Left renal cortex interstitium (tissue), 4 donors: ENCODE measurements at places on chromosomes 1 and 21. TPM values are rescaled to one million over a fixed set of nuclear protein-coding genes. Genes with fewer than 3 reads are reported as not detected.

DNA sequence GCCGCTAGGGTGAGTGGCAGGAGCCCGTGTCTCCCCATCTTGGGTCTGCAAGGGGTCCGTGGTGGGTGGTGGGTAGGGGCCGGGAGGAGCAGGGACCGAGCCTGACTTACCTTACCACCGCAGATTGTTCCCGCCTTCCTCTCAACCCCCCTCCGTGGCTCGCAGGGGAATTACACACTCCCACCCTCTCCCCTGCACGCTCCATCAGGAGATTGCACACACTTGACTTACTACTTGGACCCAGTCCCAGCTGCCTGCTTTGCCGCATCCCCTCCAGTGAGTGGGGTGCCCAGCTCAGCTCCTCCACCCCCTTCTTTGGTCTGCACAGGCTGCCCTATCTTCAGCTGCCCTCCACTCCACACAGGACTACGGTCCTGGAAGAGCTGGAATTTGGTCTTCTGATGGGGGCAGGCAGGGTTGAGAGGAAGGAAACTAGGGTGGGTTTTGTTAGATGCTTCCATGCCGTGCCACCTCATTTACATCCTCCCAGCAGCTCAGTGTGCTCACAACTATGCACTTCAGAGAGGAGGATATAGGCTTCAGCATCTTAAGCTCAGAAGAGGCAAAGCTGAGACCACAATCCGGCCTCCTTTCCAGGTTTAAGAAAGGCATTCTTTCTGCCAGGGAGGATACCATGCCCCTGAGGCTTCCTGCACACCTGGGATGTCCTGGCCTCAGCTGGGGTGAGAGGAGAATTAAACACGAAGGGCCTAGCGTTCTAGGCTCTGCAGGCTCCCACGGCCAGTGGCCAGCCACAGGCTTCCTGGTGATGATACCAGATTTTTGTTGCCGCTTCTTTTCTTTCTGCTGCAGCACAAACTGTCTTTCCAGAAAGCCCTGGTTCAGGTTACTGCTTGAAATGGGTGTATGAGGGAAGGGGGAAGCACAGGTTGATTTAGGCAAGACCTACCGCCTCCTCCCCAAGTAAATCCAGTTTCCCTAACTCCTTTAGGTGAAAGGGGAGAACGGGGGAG lies 2.3 kb downstream of the KCNC4 start:
- DNase-seq = no peak

DNA sequence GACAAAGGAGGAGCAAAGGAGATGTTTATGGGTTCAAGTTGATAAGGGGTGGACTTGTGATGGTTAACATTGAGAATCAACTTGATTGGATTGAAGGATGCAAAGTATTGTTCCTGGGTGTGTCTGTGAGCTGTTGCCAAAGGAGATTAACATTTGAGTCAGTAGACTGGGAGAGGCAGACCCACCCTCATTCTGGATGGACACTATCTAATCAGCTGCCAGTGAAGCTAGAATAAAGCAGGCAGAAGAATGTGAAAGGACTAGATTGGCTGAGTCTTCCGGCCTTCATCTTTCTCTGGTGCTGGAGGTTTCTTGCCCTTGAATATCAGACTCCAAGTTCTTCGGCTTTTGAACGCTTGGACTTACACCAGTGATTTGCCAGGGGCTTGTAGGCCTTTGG lies 98.7 kb upstream of the DAB1 start:
- no peak for DNase-seq

GRCh38 chr1:60483509-60483908 lies 409.9 kb upstream of the C1orf87 start:
- DNase-seq = no peak

GRCh38 chr1:198604975-198605374 lies 33.9 kb upstream of the PTPRC start:
- no peak for DNase-seq

- DNase-seq = no peak
Observed at GRCh38 chr1:150362721-150363425, 1.1 kb upstream of the RPRD2 start.

GRCh38 chr1:51342591-51343206 lies 12.3 kb upstream of the TTC39A start:
- DNase-seq = no peak

DNA sequence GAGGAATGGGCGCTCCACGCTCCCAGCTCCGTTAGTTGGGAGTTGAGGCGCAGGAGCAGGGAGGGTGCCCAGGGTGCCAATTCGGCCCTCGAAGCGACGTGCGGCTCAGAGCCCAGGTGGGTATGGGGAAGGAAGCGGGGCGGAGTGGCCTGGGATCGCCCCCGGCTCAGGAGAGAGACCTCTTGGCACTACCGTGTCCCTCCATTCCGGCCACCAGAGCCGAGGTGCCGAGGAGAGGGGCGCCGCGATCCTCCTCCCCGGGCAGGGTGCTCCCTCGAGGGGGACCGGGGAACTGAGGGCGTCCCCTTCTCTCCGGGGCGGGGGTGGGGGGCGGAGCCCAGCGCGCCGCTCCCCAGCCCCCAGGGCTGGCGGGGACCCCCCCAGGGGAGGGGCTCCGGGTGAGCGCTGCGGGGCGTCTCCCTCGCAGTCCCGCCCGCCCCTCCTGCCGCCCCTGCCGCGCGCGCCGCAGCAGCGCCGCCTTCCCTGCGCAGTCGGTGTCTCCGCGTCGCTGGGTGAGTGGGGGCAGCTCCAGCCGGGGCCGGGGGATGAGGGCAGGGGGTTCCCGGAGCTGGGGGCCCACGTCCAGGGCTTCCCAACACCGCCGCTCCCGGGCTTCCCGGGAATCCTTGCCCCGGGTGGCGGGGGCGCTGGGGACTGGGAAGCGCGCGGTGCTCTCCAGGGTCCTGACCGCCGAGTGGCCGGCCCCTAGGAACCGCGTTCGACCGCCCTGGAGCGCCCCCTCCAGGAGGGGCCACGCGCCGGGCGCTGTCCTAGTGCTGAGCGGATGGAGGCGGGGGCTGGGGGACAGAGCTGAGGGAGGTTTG lies at the start of gene HPCA:
TSS of gene HPCA (plus strand) at position 488 of the 824 bp plus-strand sequence. CDS start 2,408 bp downstream, outside the sequence.
- DNase-seq = no peak

DNA sequence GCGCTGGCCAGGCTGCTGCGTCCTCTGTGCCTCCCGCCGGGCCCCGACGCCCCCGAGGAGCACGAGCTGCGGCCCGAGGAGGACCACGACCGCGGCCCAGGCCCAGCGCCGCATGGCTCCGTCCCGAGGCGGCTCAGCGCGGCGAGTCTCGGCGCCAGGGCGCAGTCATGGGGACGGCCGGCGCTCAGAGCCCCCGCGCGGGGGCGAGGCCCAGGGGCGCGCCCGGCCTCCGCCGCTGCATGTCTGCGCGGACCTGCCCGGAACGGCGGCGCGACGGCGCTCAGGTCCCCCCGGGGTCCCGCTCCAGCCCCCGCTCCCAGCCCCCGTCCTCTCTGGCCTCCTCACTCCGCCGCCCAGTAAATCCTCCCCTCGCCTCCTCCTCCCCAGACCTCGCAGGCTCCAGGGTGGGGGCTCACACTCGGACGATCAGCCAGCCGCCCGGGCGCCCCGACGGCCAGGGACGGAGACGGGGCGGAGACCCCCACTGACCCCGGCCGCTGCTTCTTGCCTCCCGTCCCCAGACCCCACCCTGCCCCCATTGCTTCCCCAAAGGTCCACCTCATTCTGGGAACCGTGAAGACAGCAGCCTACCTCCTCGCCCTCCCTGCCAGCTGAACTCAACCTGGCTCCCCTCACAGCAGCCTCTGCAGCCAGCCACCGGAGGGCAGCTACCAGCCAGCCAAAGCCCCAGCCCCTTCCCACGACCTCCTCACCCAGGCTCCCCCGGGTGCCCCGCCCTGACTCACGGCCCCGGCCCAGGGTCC lies at the start of gene C1QTNF12:
TSS of gene C1QTNF12 (minus strand) at position 146 of the 764 bp plus-strand sequence. CDS start at position 114, 32 bp downstream.
- DNase-seq = no peak

DNA sequence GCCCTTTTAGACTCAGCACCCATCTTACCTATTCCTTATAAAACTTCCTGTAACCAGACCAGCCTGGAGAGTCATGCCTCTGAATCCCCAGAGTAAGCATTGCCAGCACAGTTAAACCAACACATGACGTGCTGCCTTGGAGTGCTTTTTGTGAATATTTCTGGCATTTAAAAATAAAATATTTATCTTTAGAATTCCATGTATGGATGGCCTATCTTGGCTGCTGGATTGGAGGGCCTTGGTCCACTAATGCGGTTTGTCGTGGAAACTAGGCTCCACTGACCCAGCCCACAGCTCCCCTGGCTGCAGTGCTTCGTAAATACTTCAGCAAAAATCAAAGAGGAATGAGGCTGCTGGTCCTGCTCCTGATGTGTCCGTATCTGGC lies 17.5 kb downstream of the MTARC1 start:
- DNase-seq = no peak

- DNase-seq = no peak
Observed at GRCh38 chr1:187338762-187339412, 510.1 kb downstream of the PLA2G4A start.

DNA sequence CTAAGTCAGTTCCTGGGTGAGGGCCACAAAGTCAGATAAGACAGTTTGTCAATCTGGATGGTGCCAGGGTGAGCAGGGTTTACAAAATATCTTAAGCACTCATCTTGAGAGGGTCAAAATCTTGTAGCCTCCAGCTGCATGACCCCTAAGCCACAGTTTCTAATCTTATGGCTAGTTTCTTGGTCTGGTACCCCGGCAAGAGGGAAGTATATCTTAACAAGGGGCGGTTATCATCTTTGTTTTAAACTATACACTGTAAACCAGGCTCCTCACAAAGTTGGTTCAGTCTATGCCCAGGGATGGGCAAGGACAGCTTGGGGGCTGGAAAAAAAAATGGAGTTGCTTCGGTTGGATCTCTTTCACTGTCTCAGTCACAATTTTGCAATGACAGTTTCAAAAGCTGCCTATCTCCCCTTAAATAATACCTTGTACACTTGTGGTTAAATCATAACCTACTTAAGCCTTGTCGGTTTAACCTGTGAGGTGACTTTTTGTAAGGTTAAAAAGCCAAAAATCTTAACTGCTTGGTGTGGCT lies 7.8 kb upstream of the CD46 start:
- no peak for DNase-seq

- DNase-seq = no peak
Observed at GRCh38 chr1:38608202-38608864, 251.2 kb downstream of the RRAGC start.

DNA sequence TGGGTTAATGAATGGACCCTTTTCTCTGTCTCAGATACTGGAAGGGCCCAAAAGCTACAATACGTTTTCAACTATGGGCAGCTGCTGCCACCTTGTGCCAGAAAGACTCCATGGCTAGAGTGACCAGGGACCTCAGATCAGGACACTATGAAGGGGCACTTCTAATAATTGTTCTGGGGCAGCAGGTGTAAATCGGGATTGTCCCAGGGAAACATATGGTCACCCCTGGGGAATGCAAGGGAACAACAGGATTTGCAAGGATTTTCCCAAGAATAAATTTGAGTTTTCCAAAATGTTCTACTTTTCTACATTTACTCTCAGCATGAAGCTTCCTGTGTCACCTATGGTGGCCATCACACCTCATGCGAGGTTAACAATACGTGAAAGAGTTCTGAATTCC lies 12.0 kb upstream of the FCAMR start:
- DNase-seq = no peak

DNA sequence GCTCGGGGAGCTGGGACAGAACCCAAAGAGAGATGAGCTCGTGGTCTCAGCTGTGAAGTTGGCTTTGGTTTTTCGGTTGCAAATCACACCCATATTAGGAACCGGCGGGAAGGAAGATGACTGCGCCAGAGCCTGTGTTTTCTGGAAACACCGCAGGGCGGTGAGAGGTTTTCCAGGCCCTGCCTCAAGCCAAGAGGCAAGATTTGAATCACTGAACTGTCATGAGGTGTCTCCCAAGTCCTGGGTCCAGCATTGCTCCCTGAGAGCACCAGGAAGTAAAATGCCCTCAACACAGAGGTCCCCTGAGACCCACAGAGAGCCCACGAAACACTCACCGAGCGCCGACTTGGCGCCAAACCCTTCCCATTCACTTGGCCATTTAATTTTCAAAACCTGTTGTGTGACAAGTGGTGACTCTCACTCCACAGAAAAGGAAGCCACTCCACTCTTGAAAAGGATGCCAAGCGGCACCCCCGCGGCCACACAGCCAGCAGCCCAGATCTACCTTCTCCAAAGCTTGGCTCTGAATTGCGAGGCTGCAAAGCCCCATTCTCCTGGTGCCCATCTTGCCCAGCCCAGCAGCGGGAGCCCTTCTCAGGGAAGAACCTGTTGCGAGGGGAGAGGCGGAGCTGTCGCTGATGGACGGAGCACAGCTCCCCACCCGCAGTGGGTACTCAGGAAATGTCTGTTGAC lies 99.0 kb upstream of the RUNX3 start:
- DNase-seq = no peak

DNA sequence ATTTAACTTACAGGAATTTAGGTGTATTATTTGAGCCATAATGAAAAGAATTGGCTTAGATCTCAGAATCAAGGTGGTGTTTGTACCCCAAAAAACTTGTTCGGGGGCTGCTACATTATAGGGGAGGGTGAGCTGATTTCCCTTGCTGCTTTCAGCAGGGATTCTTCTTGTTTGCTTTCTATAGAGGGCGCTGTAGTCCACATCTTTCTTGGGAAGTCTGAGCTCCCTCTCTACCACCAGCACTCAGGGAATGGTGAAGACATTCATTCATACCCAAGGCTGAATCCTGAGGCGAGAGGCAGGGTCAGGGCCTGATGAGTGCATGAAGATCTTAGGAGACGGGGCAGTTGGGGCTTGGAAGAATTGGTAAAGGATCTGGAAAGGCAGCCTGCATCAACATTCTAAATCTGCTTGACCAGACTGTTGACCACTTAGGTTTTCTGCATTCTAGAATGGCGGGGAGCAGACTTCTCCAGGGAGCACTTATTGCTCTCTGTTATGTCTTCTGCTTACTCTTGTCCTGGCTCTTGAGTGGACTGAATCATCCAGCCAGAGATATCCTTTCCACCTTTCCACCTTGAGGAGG lies 18.9 kb downstream of the SPATA46 start:
- no peak for DNase-seq

DNA sequence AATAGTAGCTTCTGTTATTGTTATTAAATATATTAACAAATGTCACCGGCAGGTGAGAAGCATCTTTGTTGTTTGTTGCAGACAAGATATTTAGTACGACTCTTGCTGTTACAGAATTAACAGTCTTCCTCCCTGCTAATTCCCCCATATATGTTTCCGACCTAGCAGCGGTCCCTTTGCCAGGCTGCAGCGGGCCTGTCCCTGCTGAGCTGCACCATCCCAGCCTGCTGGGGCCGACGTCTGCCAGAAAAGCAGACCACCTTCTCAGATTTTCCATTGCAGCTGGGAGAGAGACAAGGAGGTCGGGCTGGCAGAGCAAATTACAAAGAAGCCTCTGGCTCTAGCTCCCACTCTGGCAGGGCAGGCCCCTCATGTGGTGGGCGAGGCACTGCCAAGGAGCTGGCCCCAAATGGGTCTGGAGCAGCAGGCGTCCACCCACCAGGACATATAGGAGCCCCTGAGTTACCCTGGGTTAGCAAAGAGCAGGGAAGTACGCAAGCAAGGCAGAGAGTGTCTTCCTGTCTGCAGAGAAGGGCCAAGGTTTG lies 142.7 kb downstream of the FOXD2 start:
- no peak for DNase-seq

The S1PR1 gene
- polyA plus RNA-seq = 21.1 TPM

The FMO4 gene
- 11.0 TPM for polyA plus RNA-seq

The NCF2 gene
- polyA plus RNA-seq = 2.5 TPM

The B3GALT5 gene
- polyA plus RNA-seq = 1.6 TPM

The FAM20B gene
- 38.1 TPM for polyA plus RNA-seq

The NPPB gene
- polyA plus RNA-seq = not detected

The FCRLB gene
- polyA plus RNA-seq = 5.7 TPM

The C8A gene
- 0.06 TPM for polyA plus RNA-seq
